SK-N-SH (cell line): ENCODE measurements at places on chromosomes 1 and 21.

DNA sequence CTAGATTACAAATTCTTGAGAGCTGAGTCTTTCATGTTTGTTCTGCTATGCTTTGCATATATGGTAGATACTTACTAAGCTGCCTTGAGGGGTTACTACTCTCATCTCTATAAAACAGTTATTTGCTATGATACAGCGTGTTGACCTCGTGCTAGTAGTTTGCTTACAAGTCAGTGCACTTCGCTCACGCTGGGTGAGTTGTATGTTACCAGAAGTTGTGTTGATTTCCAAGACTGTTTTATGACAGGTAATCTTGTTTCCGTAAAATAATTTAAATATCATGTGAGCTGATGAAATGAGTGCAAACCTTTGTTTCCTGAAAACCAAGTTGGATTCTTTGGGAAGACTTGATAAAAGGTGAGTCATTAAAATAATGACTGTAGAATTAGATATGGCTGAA is 7.3 kb downstream of the MRPS6 start:
- no peak overlapping the region for H3K27ac ChIP-seq
- H3K36me3 ChIP-seq, result peaks cover 20% of the 10 kb centered on the region
- DNase-seq, result no peak
- H3K4me1 ChIP-seq, result peaks cover 39% of the 10 kb centered on the region
- no peaks in the 10 kb centered on the region for H3K27me3 ChIP-seq

DNA sequence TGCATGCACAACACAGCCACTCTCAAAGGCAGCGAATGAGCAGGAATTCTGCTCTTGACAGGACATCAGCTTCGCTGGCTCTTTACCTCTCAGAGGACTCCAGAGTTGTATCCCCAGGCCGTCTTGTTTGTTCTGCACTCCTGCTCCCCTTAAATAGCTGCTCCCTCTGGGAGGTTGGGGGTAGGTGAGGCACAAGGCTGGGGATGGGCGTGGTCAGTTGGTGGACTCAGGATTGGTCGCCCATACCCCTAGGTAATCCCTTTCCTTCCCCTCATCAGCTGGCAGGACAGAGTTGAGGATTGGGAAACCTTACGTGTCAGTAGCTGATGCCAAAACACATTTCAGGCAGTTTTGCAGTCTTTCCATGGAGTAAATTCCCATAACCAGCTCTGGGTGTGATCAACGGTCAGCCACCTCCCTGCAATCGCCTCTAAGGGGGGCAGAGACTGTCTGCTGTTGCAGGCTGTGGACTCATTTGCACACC is at the start of gene PLA2G2A:
TSS of gene PLA2G2A (minus strand) at position 125 of the 484 bp plus-strand sequence. CDS start 845 bp downstream, outside the sequence.
- H3K4me3 ChIP-seq, result no peak within 1 kb of the TSS
- no peak for DNase-seq
- no peak within 1 kb of the TSS for H3K27ac ChIP-seq
- H3K4me1 ChIP-seq, result 0 out of 2 replicates have a peak, but pooled peaks cover 2% of the 10 kb centered on the region

GRCh38 chr1:12177999-12178441 is 11.2 kb downstream of the TNFRSF1B start:
- H3K36me3 ChIP-seq, result no peaks in the 10 kb centered on the region
- peaks cover 6% of the 10 kb centered on the region; the same call in 1 of the 2 replicates for H3K4me1 ChIP-seq
- H3K27ac ChIP-seq, result no peak overlapping the region
- DNase-seq, result peak; percentile 62

GRCh38 chr1:159441360-159441759 is 1.8 kb downstream of the OR10J1 start:
- H3K36me3 ChIP-seq, result no peaks in the 10 kb centered on the region
- no peak overlapping the region for H3K27ac ChIP-seq
- no peaks in the 10 kb centered on the region for H3K4me1 ChIP-seq
- DNase-seq, result no peak
- no peaks in the 10 kb centered on the region for H3K27me3 ChIP-seq

DNA sequence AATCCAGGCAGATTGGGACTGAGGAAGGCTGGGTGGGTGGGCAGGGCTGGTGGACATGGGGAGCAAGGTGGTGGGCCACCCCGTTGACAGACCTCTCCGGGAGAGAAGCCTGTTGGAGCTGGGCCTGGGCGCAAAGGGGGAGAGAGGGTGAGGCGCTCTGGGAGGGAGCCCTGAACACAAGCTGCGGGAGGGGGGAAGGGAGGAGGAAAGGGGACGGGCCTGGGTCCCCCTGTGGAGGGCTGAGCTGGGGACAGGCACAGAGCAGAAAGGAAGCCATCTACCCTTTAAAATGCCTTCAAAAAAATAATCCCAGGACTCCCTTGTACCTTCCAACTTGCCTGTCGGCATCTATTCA is 161.8 kb downstream of the PSMG1 start:
- no peaks in the 10 kb centered on the region for H3K36me3 ChIP-seq
- peaks cover 21% of the 10 kb centered on the region; the same call in 1 of the 2 replicates for H3K4me1 ChIP-seq
- no peaks in the 10 kb centered on the region for H3K27me3 ChIP-seq
- DNase-seq, result no peak
- H3K27ac ChIP-seq, result no peak overlapping the region
- no peak overlapping the region for H3K4me3 ChIP-seq

DNA sequence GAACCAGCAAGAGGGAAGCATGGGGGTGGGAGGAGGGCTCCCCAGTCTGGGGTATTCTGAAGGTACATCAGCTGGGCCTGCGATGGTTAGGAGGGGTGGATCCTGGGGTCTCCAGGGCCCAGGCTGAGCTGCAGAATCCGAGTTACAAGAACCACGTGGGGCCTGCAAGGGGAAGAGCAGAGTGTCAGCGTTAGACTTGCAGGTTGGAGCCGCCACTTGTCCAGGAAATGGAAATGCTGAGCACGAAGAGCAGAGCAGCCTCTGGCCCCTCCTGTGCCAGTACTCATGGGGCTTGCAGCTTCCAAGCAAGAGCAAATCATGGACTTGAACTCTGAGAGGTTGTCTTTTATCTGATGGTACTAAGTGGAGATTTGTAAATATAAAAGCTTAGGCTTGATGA is 47.5 kb upstream of the COL6A1 start:
- H3K36me3 ChIP-seq, result no peaks in the 10 kb centered on the region
- no peak for DNase-seq
- H3K4me1 ChIP-seq, result no peaks in the 10 kb centered on the region

DNA sequence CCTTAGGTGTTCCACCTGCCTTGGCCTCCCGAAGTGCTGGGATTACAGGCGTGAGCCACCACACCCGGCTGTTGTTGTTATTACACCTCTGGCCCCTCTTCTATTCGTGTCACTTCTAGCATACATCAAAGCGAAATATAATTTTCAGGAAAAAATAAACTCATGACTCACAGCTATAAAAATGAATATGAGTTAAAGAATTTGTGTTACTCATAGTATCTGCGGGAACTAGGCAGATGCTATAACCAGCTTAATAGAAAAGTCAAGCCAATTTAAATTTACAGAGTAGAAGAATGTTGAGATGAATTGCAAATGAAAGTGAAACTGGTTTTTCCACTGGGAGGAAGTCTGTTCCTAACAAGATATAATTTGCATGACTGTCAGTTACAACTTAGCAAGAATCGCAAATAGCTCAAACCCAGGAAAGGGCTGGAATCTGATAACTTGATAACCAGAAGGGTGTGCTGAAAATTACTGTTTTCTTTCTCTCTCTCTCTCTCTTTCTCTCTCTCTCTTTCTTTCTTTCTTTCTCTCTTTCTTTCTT is 11.2 kb downstream of the OR2W3 start:
- no peaks in the 10 kb centered on the region; the same call in 1 of the 2 replicates for H3K27me3 ChIP-seq
- DNase-seq, result no peak
- peak overlapping the region; percentile 34; the same call in 1 of the 2 replicates for H3K4me3 ChIP-seq

GRCh38 chr1:108880850-108881249 is 4.1 kb downstream of the GPSM2 start:
- H3K4me1 ChIP-seq, result no peaks in the 10 kb centered on the region
- no peak overlapping the region for H3K27ac ChIP-seq
- H3K27me3 ChIP-seq, result no peaks in the 10 kb centered on the region
- no peak overlapping the region for H3K4me3 ChIP-seq

GRCh38 chr1:75172556-75172955 is 38.4 kb downstream of the LHX8 start:
- H3K27ac ChIP-seq, result no peak overlapping the region
- no peaks in the 10 kb centered on the region; the same call in 1 of the 2 replicates for H3K4me1 ChIP-seq
- H3K27me3 ChIP-seq, result no peaks in the 10 kb centered on the region
- no peaks in the 10 kb centered on the region for H3K36me3 ChIP-seq
- H3K4me3 ChIP-seq, result no peak overlapping the region

DNA sequence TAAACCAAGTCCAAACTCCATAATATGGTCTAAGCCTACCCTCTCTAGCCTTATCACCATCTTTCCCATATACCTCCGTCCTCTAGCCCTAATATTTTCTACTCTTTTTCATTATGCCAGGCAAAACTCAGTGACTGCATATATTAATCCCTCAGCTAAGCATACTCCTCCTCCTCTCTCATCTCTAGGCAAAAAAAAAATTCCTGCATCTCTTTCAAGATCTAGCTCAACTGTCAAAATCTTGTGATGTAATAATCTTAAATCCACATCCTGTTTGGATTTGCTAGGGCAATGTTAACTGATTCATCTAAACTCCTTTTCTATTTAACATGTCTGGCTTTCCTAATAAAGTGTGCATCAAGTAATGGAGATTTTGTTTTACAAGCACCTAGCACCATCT is 20.4 kb downstream of the PRPF38A start:
- H3K36me3 ChIP-seq, result peaks cover 50% of the 10 kb centered on the region
- H3K4me1 ChIP-seq, result peaks cover 8% of the 10 kb centered on the region
- H3K4me3 ChIP-seq, result no peak overlapping the region
- H3K27ac ChIP-seq, result no peak overlapping the region
- H3K27me3 ChIP-seq, result no peaks in the 10 kb centered on the region
- DNase-seq, result no peak

- no peak overlapping the region for H3K4me3 ChIP-seq
- no peak overlapping the region for H3K27ac ChIP-seq
- no peaks in the 10 kb centered on the region for H3K27me3 ChIP-seq
- DNase-seq, result no peak
Observed at GRCh38 chr21:45584786-45585185, 42.5 kb upstream of the SLC19A1 start.

GRCh38 chr1:1393014-1393413 is 6.1 kb downstream of the CCNL2 start:
- H3K4me3 ChIP-seq, result no peak overlapping the region
- 0 out of 2 replicates have a peak, but pooled peaks cover 6% of the 10 kb centered on the region for H3K4me1 ChIP-seq
- DNase-seq, result peak; percentile 6
- H3K27me3 ChIP-seq, result no peaks in the 10 kb centered on the region

DNA sequence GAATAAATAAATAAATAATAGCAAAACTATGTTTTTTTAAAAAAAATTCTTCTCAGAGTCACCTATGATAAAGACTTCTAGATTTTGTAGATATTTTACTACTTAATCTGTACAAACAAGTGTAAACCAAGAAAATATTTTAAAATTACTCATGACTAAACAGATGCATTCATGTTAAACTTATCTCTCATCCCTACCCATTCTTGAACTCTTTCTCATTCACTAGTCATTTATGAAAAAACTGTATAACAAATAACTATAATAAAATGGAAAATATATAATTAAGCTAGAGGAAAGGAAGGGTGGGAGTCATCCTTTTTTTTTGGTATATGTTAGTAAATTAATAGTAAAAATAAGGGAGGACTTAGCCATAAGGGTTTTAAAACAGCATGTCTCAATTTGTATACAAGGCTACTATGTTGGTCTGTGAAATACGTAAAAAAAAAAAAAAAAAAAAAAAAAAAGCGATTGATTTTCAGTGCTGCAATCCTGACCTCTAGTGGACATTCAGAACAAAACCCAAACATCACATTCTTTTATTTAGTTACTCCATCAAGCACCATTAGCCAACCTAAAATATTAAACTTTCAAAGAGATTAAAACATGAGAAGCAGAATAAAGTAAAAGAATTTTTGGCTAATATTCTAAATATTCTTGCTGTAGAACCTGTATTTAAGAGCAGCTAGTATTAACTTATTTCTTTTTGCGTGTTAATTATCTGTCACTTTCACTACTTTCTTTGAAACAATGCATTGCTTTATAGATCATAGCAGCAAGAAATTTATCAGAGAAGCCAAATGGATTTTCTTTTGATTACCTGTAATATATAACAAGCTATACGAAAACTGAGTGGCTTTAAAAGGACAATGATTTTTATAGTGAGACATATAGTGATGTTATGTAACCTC is 255.8 kb upstream of the CACYBP start:
- no peak overlapping the region for H3K4me3 ChIP-seq
- no peaks in the 10 kb centered on the region for H3K36me3 ChIP-seq
- H3K4me1 ChIP-seq, result no peaks in the 10 kb centered on the region
- DNase-seq, result peak; percentile 31
- H3K27ac ChIP-seq, result no peak overlapping the region

GRCh38 chr1:86990826-86991225 is 76.4 kb downstream of the HS2ST1 start:
- no peak overlapping the region for H3K4me3 ChIP-seq
- H3K4me1 ChIP-seq, result peaks cover 15% of the 10 kb centered on the region; the same call in 1 of the 2 replicates
- no peaks in the 10 kb centered on the region for H3K36me3 ChIP-seq
- DNase-seq, result no peak
- H3K27me3 ChIP-seq, result no peaks in the 10 kb centered on the region
- H3K27ac ChIP-seq, result no peak overlapping the region

DNA sequence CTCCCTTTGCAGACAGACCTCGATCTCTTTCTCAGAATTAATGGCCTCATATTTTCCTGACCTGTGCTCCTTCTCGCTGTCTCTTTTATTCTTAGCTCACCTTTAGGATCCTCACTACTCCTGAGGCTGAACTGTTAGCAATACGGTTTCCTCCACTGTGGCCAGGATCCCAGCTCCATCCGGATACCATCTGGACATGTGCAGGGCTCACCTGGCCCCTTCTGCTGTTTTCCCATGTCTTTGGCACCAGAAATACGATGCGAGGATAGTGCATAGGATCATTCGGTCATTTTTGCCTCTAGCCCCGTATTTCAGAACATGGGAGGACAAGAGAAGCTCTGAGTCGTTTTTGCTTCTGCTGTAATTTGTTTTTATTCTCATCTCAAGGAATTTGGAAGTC is 108.5 kb upstream of the KIF26B start:
- no peaks in the 10 kb centered on the region for H3K27me3 ChIP-seq
- peaks cover 5% of the 10 kb centered on the region; the same call in 1 of the 2 replicates for H3K4me1 ChIP-seq
- H3K27ac ChIP-seq, result no peak overlapping the region
- H3K36me3 ChIP-seq, result peaks cover 3% of the 10 kb centered on the region
- DNase-seq, result no peak
